EH (cell line): ENCODE measurements at places on chromosomes 7 and 10.

DNA sequence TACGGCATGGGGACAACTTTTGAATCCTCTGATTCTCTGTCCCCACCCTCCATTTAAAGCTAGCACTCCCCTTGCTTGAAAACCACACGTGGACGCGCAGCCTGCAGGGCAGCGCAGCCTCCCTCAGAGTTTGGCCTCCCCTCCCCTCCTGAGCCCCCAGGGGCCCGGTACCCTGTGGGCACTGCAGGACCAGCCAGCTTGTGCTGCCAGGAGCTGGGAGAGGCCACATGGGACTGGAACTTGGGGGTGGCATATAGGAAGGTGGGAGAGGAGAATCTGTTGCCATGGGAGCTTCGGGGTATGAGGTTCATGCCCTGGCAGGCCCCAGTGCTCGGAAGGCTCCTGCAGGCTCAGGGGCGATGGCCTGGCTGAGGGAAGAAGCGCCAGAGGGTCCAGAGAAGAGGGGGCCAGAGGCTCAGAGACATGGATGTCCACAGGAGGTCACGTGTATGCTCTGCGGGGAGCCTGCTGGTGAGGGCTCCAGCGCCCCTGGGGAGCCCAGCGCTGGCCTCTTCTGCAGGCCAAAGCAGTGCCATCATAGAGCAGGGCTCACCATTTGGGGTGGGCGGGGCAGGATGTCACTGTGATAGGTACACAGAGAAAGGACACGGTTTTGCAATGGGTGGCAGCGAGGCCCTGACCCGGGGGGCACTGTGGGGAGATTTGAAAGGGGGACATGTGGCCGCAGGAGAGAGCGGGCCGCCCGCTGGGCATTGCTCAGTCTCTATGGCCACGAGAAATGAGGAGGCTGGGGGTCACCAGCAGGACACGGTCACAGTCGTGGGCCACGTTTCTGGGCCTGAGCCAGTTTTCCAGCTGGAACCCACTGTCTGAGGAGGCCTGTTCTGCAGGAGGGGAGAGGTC, 64.2 kb downstream of the GLRX3 start:
- DNase-seq = no peak

- DNase-seq = no peak
These were observed 37.3 kb downstream of the PTPRN2 start for GRCh38 chr7:158550394-158550700.

DNA sequence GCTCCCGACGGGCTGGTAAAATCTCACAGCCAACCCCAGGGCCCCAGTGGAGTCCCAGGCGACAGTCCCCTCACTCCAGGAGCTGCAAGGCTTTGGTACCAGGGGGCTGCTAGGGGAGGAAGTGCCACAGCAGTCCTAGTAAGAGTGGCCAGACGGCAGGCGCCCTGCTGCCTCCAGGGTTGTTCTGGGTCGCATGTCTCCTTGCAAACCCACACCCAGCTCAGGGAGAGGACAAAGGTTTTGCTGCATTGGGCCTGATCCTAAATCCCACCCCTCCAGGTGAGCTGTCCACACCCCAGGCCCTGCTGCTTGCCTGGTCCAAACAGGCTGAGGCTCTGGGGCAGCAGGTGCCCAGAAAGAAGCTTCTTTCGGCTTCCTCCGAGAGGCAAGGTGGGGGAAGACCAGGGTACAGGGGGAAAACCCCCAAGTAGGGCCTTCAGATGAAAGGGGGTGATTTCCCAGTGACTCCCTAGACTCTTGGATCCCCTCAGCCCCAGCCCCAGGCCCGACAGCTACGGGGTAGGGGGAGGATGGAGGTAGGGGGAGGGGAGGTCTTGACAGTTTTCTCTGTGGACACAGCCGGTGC, 4.2 kb upstream of the KCP start:
- DNase-seq = no peak

GRCh38 chr10:30527623-30528428, 93.8 kb downstream of the MAP3K8 start:
- DNase-seq = no peak
